ENCODE measurements at places on chromosomes 2 and 18. TPM values are rescaled to one million over a fixed set of nuclear protein-coding genes. Genes with fewer than 3 reads are reported as not detected.

DNA sequence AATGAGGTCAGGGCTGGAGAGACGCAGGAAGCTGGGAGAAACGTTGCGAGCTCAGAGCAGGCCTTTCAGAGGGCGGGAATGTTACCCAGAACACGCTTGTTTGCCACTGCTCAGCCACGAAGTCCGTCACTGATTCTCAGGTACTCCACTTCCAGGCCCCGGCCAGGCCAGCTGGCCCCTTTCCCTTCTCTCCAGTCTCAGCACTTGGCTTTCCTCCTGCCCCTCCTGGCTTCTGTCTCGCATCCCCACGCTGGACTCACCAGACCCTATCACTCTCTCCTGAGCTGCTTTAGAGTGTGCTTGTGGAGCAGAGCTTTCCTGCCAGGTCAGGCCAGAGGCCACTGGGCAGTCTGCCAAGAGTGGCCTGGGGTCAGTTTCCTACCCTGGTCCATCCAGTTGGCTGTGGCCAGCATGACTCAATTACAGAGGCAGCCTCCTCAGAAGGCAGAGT, 151.4 kb downstream of the TWIST2 start:
- H3K4me1 ChIP-seq = no peaks in the 10 kb centered on the region
- no peak for DNase-seq
- no peaks in the 10 kb centered on the region for H3K36me3 ChIP-seq
- H3K4me3 ChIP-seq = no peak overlapping the region
- H3K27ac ChIP-seq = no peak overlapping the region

DNA sequence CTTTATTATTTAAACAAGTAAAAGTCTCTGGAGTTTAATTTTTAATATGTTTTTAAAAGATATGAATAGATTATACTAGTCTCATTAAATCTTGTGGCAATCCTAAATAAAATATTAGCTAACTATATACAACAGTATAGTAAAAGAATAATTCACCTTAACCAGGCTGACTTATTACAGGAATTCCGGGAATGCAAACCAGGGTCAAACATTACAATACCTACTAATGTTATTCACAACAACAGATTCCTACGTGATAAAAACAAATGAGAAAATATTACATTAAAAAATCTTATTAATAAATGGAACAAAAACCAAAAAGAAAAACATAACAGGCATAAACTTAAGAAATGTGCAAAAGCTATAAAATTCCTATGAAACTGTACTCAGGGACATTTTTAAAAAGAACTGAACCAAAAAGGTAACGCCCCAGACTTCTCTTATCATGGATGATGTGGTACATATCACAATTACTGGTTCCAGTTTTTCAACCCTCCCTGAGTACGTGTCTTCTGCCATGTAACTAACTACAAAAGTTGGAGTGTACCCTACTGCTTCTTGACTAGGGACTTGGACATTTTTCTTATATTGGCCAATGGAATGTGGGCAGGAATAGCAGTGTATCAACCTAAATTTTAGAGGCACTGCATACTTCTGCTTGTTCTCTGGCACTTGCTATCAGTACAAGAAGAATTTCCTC, 20.2 kb downstream of the TTC21B start:
- H3K4me3 ChIP-seq = no peak overlapping the region
- H3K36me3 ChIP-seq = no peaks in the 10 kb centered on the region
- H3K27me3 ChIP-seq = no peaks in the 10 kb centered on the region
- no peak overlapping the region for H3K27ac ChIP-seq
- no peak for DNase-seq

- H3K27ac ChIP-seq = peak overlapping the region; percentile 74
- no peaks in the 10 kb centered on the region for H3K27me3 ChIP-seq
- DNase-seq = no peak
- H3K4me3 ChIP-seq = no peak overlapping the region
- no peaks in the 10 kb centered on the region for H3K4me1 ChIP-seq
These were observed 29.4 kb downstream of the HADHB start for GRCh38 chr2:26274058-26274613.

Gene STPG4
- 0.75 TPM for total RNA-seq

GRCh38 chr2:235052514-235053354, 100.9 kb downstream of the SH3BP4 start:
- no peaks in the 10 kb centered on the region for H3K4me1 ChIP-seq
- no peaks in the 10 kb centered on the region for H3K27me3 ChIP-seq
- no peak for DNase-seq
- H3K27ac ChIP-seq = no peak overlapping the region
- no peak overlapping the region for H3K4me3 ChIP-seq

Gene MBD5
- total RNA-seq = 63.2 TPM

DNA sequence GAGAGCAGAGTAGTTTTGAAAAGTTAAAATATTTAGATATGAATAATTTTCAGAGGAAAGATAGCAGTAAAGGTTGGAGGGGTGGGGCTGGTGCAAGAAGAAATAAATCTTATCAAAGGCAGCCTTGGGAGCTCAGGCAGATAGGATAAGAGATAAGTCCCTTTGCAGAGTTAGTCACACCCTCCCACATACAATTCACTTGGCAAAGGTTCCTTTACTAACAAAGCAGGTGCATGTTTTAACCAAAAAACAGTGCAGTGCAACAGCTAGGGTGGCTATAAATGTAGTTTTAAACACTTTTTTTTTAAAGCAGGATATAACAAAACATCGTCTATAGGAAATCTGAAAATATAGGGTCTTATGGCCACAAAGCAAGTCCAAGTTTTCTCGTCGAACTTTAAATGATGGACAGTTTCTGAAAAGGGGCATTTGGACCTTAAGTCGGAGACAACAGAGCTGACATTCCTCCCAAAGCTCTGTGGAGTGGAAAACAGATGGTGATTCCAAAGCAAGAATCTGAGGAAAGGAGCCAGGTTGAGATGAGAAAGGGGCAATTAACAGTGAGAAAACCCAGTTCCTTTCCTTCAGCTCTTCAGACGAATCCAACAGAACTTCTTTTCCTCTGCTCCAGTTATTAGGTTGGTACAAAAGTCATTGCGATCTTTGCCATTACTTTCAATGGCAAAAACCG, 53.0 kb downstream of the EPHA4 start:
- no peak for DNase-seq
- H3K4me3 ChIP-seq = no peak overlapping the region
- no peak overlapping the region for H3K27ac ChIP-seq
- H3K27me3 ChIP-seq = no peaks in the 10 kb centered on the region

- H3K27ac ChIP-seq = no peak overlapping the region
- no peak overlapping the region for H3K4me3 ChIP-seq
- no peak for DNase-seq
- no peaks in the 10 kb centered on the region for H3K27me3 ChIP-seq
- peaks cover 2% of the 10 kb centered on the region for H3K4me1 ChIP-seq
- H3K36me3 ChIP-seq = no peaks in the 10 kb centered on the region
These were observed 123.8 kb downstream of the CAPN13 start for GRCh38 chr2:30683236-30683956.

Gene MAPRE2
- total RNA-seq = 71.9 TPM

GRCh38 chr2:7703543-7704144, 786.4 kb downstream of the RNF144A start:
- H3K27me3 ChIP-seq = no peaks in the 10 kb centered on the region
- no peak overlapping the region for H3K27ac ChIP-seq
- no peaks in the 10 kb centered on the region for H3K4me1 ChIP-seq
- H3K36me3 ChIP-seq = no peaks in the 10 kb centered on the region
- no peak overlapping the region for H3K4me3 ChIP-seq
- no peak for DNase-seq

DNA sequence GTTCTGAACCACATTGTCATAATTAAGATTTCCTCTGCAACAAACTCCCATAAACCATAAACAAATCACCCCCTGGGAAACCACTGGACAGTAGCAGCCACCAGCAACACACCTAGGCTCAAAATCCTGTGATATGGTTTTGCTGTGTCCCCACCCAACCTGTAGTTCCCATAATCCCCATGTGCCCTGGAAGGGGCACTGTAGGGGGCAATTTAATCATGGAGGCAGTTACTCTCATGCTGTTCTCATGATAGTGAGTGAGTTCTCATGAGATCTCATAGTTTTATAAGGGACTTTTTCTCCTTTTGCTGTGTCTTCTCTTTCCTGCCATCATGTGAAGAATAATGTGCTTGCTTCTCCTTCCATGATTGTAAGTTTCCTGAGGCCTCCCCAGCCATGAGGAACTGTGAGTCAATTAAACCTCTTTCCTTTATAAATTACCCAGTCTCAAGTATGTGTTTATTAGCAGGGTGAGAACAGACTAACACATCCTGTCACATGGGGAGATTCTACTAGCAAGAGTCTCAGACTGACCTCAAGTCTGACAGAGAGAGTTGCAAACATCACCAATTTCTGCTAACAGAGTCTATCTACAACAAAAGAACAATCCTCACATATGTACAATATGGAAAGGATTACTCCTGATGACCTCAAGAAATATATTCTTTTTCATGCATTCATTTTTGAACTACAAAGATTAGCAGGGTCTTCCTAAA, 182.6 kb downstream of the GRB14 start:
- H3K4me1 ChIP-seq = no peaks in the 10 kb centered on the region
- no peaks in the 10 kb centered on the region for H3K27me3 ChIP-seq
- no peak overlapping the region for H3K27ac ChIP-seq
- H3K36me3 ChIP-seq = no peaks in the 10 kb centered on the region

Gene MC2R
- not detected for total RNA-seq

Gene R3HDM1
- total RNA-seq = 31.5 TPM

DNA sequence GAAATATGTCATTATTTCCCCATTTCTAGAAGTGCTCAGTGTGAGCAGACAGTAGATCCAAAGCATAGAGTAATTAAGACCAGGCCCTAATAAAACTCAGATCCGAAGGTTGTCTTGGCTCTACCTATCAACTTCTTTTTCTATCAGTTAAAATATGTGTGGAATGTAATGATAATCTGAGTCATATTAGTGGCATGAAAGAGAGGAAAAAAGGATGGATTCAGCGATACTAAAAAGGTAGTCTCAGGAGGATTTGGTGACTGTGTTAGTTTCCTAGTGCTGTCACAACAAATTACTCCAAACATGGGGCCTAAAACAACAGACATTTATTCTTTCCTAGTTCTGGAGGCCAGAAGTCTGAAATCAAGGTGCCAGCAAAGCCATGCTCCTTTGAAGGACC, 103.7 kb upstream of the NABP1 start:
- DNase-seq = no peak
- no peak overlapping the region for H3K27ac ChIP-seq
- H3K4me3 ChIP-seq = no peak overlapping the region

DNA sequence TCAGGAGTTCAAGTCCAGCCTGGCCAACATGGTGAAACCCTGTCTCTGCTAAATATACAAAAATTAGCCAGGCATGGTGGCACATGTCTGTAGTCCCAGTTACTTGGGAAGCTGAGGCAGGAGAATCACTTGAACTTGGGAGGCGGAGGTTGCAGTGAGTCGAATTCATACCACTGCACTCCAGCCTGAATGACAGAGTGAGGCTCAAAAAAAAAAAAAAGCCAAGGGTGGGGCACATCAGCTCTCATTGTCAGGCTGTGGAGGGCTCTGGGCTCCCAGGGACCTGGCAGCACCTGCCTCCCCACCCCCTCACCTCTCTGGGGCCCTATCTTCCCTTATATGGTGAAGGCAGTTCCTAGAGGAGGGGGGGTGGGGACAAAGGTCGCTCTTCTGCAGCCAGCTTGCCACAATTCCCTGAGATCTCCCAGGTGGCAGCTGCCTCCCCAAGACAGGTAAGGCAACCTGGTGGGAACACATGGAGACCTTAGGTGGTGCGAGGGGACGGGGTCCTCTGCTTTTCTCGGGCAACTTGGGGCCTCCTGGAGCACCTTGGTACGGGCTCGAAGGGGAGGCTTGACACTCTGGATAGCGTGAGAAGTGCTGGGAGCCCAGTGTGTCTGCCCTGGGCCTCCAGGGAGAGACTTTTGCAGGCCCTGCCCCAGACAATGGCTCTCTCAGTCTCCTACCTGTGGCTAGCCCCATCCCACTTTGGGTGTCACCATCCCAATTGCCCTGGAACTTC, at the start of gene VIL1:
VIL1 (plus strand) TSS at position 407 of the 742 bp plus-strand sequence. CDS start 4,656 bp downstream, outside the sequence.
- no peaks in the 10 kb centered on the region for H3K36me3 ChIP-seq
- DNase-seq = no peak
- no peaks in the 10 kb centered on the region for H3K4me1 ChIP-seq
- H3K27me3 ChIP-seq = no peaks in the 10 kb centered on the region
- H3K4me3 ChIP-seq = no peak within 1 kb of the TSS

GRCh38 chr2:111629983-111630382, 254.0 kb downstream of the ANAPC1 start:
- no peaks in the 10 kb centered on the region for H3K27me3 ChIP-seq
- H3K4me1 ChIP-seq = peaks cover 2% of the 10 kb centered on the region
- DNase-seq = no peak
- no peaks in the 10 kb centered on the region for H3K36me3 ChIP-seq
- H3K4me3 ChIP-seq = no peak overlapping the region
- H3K27ac ChIP-seq = no peak overlapping the region

DNA sequence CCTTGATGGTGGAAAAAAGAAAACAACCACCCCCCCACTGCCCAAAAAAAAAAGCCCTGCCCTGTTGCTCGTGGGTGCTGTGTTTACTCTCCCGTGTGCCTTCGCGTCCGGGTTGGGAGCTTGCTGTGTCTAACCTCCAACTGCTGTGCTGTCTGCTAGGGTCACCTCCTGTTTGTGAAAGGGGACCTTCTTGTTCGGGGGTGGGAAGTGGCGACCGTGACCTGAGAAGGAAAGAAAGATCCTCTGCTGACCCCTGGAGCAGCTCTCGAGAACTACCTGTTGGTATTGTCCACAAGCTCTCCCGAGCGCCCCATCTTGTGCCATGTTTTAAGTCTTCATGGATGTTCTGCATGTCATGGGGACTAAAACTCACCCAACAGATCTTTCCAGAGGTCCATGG, 28.0 kb downstream of the MAL start:
- H3K36me3 ChIP-seq = no peaks in the 10 kb centered on the region
- no peaks in the 10 kb centered on the region for H3K4me1 ChIP-seq
- peak; percentile 44 for DNase-seq
- no peak overlapping the region for H3K27ac ChIP-seq
- H3K27me3 ChIP-seq = no peaks in the 10 kb centered on the region

- no peaks in the 10 kb centered on the region for H3K4me1 ChIP-seq
- no peak overlapping the region for H3K4me3 ChIP-seq
- no peak for DNase-seq
- H3K27ac ChIP-seq = no peak overlapping the region
These were observed 617.1 kb upstream of the GYPC start for GRCh38 chr2:126038861-126039260.

Gene IMPACT
- total RNA-seq = 28.2 TPM

DNA sequence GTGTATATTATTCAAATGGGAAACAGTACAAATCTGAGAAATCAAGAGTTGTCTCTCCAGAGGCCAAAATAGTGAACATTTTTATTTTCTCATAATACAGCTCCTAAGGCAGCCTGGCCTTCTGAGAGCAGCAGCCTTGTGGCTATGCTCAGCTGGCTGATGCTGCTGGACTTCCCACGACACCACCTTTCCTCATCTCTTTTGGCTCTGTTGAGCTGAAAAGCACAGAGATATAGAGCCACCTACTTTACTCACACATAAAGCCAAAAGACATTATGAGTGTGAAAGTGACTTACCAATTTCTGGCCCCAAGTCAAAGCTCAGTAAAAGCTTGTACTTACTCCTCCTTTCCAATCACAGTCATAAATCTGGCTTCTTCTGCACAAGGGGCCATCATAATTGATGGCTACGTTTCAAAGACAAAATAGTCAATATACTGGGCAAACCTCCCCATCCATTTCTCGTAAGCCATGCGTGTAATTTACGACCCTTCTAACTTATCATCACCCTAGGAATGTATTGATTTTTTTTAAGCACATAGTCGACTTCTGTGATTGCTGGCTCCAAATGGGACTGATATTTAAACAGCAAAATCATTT, 18.6 kb upstream of the REG3A start:
- no peak overlapping the region for H3K27ac ChIP-seq
- no peaks in the 10 kb centered on the region for H3K4me1 ChIP-seq
- H3K27me3 ChIP-seq = no peaks in the 10 kb centered on the region
- H3K36me3 ChIP-seq = no peaks in the 10 kb centered on the region
- H3K4me3 ChIP-seq = no peak overlapping the region

Gene LOXL3
- total RNA-seq = 27.1 TPM

Gene MREG
- 1.6 TPM for total RNA-seq

Gene ASXL3
- total RNA-seq = 4.3 TPM
